ENCODE measurements at places on chromosomes 6 and 20.

DNA sequence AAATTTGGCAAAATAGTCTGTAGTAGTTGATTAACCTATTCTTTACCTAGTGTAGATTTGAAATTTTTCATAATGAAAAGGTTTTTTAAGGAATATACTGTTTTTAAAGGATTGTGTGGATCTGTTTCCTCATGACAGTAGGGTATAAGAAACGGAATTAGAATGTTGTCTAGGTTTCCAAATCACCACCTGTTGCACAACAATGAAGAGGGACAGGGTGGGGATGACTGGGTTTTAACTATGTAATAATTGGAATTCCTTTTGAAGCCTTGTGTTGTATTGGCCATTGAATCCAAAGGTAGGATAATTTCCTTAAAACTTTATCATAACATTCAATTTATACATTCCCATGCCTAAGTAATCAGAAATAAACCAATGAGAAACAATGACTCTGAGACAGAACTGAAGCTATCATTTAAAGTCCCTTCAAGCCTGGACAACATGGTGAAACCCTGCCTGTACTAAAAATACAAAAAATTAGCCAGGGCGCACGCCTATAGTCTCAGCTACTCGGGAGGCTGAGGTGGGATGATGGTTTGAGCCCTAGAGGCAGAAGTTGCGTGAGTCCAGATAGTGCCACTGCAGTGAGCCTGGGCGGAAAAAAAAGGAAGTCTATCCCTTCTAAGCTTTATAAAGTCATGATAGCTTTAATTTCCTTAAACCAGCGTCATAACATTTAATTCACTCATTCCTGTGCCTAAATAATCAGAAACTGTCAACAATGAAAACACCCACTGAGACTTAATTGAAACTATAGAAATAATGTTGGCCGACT is 18.3 kb upstream of the SLC17A5 start:
- no peak for DNase-seq

DNA sequence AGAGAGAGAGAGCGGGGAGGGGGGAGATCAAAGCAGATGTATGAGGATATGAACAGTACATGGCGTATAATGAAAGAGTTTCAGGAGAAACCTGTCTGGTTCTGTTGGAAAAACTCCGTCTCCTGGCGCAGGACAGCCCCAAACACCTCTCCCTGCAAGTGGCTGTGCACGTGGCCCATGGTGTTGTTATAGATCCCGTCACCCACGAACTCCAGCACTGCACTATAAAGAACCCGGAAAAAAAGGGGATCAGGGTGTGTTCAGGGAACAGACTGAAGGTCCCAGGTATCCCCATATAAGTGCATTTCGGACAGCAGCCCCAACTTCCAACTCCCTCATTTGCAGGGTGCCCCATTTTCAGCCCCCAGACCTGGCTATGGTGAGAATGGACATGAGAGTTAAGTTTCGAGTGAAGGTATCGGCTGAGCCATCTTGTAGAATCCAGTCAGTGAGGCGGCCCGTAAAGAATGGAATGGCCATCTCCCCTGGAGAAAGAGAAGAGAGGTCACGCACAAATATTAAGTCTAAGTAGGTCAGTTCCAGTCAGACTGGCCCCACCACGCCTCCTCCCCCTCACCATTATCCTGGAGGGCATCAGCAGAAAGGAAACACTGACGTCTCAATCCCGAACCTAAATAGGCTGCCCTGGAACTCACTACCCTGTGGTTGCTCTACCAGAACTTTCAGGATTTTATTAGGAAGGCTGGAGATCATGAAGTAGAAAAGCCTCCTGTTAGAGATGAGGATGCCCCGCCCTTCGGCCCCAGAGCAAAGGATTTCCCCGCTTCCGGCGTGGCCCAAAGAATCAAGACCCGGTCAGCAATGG is 1.3 kb downstream of the TAP1 start:
- DNase-seq = no peak

DNA sequence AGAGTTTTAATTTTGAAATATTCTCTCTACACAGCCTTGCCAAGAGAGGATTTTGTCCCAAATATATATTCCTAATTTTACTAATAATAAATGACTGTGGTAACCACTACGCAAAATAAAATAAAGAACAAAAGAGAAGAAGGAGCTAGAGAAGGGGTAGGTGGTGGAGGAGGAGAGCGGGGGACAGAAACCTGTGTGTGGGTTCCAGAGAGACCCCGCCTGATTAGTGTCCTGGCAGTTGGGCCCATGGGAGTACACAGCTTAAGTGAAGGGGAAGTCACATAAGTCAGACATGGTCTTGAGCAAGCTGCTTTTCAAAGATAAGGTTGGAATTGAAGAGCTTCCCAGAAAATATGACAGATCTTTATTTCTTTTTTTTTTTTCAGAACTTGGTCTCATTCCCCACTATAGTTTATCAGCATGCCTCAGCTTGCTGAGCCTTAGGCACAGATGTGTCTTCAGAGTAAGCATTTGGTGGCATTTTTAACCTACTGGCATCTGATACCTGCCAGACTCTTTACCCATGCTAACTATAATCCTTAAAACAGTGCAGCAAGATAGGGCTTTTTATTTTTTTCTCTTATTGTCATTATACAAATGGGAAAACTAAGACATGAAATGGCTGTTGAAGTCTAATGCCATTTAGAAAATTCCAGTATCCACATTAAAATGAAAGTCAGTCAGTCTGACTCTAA is 9.6 kb upstream of the RHAG start:
- no peak for DNase-seq

- DNase-seq = no peak
Measured at GRCh38 chr6:46998436-46999017, 43.6 kb downstream of the ADGRF1 start.

- peak; percentile 28 for DNase-seq
Measured at GRCh38 chr20:32672982-32673851, 524 bp downstream of the C20orf203 start.

DNA sequence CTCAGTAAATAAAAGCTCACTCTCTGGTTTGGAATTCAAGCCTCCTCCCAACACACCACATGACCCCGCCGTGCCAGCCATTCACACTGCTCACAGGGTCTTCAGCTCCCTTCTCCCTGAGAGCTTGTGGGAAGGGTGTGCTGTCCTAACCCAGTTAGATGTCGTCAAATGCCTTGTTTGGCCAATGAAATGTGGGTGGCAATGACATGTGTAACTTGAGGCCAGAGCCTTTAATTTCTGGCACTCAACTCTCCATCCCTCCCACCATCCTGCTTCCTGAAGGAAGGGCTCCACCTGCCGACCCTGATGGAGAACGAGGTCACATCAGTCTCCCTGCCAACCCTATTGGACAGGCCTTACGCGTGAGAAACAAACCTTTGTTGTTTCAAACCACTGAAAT is 224.5 kb upstream of the AGPAT4 start:
- DNase-seq = no peak

DNA sequence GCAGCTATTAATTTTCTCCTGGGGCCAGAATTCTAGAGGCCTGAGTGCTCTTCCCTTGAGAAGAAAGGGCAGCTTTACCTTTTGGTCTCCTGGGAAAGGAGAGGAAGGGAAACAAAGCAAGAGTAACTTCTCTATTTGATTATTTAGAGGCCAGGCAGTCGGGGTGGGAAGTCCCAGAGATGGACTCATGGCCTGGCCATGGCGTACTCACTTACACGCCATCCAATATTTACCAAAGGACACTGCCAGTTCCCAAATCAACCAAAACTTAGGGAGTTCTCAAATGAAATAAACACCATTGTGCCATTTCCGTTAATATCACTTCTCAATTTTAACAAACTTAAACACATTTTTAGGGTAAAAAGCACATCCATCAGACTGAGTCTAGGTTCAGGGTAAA is 76.6 kb downstream of the CDS2 start:
- DNase-seq = no peak

DNA sequence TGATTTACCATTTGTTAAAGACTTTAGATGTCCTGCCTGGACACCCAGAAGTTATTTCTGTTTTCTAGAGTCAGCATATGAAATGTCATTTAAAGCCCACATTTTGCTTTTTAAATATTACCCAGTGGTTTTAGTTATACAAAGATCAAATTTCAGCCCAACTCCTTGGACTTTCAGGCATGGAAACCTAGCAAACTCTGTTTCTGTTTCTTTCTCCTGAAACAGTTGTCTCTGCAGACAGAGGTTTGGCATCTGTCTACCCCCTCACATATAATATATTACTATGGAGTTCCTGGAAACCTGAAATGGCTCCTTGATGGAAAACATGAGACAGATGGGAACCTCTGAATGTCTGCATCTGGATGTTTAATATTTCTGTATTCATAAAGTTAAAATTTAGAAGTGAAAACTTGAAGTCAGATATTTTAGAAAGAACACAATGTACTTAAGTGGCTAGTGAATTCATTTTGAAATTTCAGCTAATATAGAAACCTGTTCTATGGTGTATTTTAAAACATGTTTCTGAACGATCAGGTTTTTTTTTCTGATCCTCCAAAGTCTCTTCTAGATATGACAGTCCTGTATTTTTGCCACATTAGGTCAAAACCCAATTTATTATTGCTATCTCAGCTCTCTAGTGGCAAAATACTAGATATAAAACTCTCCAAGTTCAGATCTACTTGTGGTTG is 743.3 kb downstream of the CD109 start:
- no peak for DNase-seq

DNA sequence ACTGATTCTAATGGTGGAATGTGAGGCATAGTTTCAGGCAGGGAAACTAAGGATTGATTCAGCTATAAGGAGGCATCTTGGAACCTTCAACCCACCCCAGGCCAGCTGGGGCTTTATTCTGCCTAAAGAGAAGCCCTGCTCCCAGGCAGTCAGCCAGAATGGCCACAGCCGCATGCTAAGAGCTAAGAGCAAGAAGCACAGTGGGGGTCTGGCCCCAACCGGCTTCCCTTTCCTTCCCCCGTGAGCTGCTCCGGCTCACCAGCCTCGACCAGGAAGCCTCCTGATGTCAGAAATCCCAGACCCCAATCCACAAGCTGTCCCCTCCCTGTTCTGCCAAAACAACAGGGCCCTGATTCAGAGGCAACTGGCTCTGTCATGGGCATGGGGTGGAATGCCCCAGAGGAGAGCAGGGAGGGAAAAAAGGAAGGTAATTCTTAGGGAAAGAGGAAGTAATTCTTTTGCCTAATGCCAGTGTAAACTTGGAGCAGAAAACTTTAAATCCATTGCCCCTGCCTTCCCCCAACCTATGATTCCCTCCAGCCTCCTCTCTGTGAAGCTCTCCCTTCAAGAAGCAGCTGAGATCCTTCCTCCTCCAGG is 6.9 kb downstream of the GRM4 start:
- DNase-seq = no peak

GRCh38 chr20:2946988-2947961 is 74.0 kb downstream of the PTPRA start:
- no peak for DNase-seq

DNA sequence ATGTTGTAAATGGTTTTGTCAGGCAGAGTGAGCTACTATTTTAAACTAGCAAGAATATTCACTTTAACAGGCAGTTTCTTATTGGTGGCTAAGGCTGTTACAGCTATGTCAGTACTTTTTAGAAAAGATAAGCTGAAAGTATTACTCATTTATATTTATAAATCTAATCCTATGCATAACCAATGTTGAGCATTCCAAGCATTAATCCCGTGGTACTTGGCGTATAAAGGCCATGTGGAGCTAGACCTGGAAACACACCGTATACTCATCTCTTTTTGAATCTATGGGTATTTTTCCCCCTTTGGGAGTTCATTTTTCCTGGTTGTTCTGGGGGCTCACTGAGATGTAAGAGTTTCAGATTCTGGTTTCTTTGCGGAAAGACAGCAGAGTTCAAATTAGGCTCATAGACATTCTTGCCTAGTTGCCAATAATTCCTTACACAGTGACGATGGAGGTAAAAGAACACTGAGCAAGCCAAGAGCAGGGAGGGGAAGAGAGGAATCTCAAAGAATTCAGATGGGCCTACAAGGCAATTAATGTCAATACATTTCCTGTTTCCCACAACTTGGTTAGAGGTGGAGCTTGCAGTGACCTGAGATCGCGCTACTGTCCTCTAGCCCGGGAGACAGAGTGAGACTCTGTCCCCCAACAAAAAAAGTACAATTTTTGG is 211.5 kb downstream of the SOX4 start:
- no peak for DNase-seq

GRCh38 chr6:118168421-118168820 is 261.4 kb downstream of the SLC35F1 start:
- no peak for DNase-seq

DNA sequence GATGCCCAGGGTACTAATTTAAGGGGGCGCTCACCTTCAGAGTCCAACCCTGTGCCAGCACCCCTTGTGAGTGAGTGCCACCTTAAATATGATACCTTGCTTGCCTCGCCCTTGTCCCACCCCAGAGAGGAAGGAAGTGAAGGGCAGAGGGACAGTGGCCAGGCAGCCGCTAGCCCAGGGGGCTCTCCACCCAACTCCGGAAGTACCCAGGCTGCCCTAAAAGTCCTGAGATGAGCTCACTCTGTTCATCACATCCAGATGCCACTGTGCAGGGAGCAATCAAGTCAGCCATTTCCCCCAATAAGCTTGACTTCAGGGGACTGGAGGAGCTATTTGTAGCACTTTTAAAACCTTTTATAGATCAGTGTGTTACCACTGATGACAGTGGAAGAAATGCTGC is 25.0 kb upstream of the STX16 start:
- DNase-seq = no peak

- no peak for DNase-seq
Measured at GRCh38 chr6:39218868-39219567, 10.3 kb downstream of the KCNK5 start.

- DNase-seq = no peak
Measured at GRCh38 chr20:55471052-55472006, 534.0 kb downstream of the CBLN4 start.

DNA sequence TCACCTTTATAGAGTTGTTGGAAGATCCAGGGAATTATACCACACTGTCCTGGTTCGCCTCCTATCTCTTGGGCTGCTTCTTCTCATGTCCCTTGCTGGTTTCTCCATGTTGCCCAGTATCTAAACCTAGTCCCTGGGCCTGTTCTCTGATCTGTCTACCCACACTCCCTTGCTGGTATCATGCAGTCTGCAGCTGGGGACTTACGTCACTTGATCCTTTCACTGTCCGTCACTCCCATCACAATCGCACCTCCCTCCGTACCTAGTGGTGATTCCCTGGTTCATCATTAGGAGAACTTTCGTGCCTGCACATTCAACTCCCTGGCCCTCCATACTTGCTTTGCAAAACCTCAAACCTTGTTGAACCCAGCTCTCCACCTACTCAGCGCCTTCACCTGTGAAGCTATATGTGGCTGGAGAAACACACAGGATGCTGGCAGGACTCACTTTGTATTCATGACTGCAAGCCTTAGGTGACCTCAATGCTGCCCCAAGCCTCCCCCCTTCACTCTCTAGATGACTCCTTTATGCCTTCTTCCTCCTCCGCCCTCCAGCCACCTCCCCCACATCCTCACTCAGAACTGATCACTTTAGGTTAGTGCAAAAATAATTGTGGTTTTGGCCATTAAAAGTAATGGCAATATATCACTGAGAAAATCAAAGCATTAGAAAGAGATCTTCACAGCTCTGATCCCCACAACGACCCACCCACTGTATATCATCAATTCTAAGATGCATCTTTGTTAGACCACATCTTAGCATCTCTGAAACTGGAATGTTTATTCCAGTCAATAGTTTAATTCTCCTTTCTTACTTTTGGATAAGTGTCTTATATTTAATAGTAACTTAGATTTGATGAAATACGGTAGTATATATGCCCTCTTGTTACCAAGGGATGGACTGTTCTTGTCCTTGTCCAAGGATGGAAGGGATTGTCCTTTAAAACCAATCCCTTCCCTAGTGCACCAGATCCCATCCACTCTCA is 26.4 kb downstream of the GDAP1L1 start:
- no peak for DNase-seq

Measured in stimulated activated CD8-positive, alpha-beta memory T cell treated with anti-CD3 and anti-CD28 coated beads, Interleukin-2, amount 100 ng/mL, for 48 hours (primary cell).